G401 (cell line): ENCODE measurements at places on chromosomes 5 and 9.

GRCh38 chr5:36765876-36766275 is 110.7 kb upstream of the NIPBL start:
- DNase-seq = no peak

- no peak for DNase-seq
These were observed 25.2 kb upstream of the FOCAD start for GRCh38 chr9:20658677-20659473.

- DNase-seq = no peak
These were observed 40.7 kb downstream of the PFDN1 start for GRCh38 chr5:140262221-140262620.

DNA sequence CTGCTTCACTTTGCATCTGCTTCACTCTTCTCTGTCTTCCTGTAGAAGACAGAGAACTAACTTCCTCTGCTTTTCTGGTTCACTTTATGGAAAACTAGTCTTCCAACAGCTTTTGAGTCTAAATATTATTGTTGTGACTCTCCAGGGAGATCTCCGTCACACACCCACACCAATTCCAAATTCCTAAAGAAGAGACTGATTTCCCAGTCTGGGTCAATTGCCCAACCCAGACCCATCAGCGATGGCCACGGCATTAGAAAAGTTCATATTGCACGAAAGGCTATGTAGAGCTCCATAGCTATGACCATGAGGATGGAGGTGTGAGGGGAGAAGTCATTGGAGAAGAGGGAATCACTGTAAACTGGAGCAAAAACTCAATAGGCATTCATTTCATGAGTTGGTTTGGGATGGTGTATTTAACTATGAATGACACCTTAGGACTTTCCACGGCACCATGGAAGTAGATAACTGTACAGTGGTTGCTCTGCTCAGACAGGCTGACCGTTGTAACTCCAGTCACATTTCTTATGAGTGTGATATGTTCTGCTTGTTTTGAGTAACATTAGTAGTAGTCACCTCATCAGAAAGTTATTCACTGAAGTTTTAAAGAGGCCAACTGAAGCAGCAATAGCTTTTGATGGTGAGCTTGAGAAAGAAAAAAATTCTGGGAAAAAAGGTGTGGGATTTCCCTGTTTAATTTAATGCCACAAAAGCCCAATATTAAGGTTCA is 78.1 kb upstream of the MAMDC2 start:
- DNase-seq = no peak

DNA sequence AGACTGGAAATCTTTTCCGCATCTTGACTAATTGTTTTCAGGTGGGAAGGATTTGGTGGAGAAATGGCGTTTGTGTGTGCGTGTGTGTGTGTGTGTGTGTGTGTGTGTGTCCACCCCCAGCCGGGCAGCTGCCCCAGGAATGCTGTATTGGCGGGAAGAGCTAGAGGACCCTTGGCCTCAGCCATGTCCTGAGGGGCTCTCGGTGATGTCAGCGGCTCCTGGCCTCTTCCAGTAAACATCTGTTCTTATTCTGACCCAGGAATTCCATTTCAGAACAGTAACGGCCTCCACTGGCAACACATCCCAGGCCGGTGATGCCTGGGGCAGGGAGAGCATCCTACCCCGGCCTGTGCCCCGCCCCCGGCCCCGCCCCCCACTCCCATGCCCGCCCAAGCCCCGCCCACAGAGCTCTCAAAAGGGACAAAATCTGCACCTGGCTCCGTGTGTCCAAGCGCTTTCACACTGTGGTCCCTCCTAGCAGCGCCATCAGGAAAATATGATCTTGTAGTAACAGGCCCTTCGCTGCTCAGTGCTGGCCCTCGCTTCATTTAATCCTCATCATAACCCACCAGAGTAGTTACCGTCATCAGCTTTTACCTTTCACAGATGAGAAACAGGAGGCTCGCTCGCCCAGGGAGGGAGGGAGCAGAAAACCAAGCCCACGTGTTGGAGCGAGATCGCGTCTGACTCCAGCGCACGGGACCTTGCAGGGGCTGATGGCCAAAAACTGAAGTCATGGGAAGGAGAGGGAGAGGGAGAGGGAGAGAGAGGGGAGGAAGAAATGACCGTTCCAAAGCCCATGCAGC is 18.9 kb downstream of the ADAMTS2 start:
- no peak for DNase-seq

DNA sequence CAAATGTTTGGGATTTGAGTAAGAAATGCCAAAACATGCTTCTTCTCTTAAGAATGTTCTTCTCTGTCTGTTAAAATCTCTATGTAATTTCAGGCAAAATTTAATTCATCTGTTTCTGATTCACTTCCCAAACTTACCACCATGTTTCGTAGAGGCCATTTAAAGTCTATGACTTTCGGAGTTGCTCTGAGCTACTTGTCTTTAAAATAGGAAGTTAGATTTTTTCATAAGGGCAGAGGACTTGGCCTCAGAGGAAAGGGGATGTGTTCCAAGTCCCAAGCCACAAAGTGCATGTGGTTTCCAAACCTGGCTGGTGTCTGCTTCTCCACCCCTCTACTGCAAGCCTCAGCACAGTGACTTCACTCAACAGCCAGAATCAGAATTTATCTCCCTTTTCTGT is 111.3 kb upstream of the ADRA1B start:
- no peak for DNase-seq

GRCh38 chr9:136927343-136928271 is 16.9 kb downstream of the FBXW5 start:
- no peak for DNase-seq

DNA sequence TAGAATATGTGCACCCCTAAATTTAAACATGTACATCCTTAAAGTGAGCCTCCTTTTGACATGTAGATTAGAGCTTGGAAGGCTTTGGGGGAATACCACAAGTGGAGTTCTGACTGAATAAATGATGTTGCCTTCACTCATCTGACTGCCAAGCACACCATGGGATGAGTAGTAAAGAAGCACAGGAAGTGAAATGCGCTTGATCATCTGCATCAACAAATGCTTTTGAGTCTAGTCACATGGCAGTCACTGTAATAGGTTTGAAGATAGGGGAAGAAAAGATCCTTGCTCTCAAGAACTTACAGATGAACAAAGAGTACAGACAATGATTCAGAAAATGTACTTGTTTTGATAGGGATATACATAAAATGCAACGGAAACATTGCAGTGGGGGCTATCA is 62.0 kb upstream of the STARD4 start:
- no peak for DNase-seq

DNA sequence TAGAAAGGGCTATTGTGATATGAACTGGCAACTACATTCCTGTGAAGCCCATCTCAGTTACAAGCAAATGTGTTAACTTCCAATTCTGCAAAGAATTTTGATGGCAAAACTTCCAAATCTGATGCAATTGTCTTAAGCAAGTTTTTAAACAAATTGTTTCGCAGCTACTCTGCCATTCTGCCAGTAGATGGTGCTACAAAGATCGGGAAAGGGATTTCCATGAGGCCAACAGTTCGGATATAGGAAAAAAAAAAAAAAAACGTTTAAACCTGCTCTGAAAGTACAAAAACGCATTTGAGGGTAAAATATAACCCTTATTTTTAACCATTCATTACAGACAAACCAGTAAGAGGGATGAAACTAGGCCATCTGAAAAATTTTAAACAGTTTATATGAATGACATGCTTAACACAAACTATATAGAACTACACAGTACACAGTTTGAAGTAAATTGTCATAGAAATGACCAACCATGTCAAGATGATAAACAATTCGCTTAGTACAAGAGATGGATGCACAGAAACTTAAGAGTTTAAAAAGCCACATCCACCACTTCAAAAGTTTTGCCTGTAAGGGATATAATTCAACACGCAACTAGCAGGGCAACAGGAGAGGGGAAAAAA is 2.2 kb downstream of the HNRNPA0 start:
- peak; percentile 78 for DNase-seq

- DNase-seq = no peak
These were observed 565.0 kb downstream of the DMRTA1 start for GRCh38 chr9:23011669-23012068.

DNA sequence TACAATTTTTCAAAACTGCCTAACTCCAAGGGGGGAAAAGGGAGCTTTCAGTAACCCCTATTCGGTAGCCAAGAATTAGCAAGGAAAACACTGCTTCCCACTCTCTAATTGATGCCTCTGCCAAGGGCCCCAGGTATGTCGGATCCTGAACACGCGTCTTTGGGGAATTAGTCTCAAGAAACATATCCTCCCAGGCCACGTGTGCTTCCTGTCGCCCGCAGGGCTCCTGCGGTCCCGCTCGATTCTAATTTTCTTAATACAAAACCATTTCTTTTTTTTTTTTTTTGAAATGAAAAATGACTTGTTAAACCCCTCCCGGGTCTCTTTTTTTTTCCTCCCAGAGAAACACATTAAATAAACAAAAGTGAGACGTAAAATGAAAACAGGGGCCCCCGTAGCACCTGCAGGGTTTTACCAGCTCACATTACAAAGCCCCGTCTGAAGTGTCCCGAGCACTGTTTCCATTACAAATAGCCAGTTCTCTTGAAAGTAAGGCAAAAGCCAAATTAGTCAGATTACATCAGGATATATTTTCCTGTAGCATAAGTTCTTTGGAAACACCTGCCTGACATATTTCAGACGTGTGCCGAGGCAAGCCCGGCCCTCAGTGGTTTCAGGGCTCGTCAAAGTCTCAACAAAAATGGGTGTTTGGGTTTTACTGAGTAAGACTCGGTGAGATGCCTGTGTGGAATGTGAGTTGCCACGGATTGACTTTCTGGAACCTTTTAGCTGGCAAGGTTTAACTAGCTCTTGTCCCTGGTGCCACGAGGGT is 21.5 kb downstream of the SMIM23 start:
- no peak for DNase-seq

- DNase-seq = no peak
These were observed 358.4 kb downstream of the ARRDC3 start for GRCh38 chr5:91024727-91025126.

GRCh38 chr9:129682381-129682780 is 16.9 kb downstream of the PRRX2 start:
- DNase-seq = no peak
